ENCODE measurements at places on chromosomes 11 and 22.

GRCh38 chr11:2473361-2474058 lies 28.7 kb downstream of the KCNQ1 start:
- no peak overlapping the region for H3K27ac ChIP-seq
- no peak overlapping the region for H3K4me3 ChIP-seq
- H3K4me1 ChIP-seq, result no peaks in the 10 kb centered on the region

- no peak overlapping the region for H3K4me3 ChIP-seq
- DNase-seq, result no peak
- H3K27me3 ChIP-seq, result peaks cover 11% of the 10 kb centered on the region
Observed at GRCh38 chr11:134691295-134691873, 279.3 kb upstream of the B3GAT1 start.

DNA sequence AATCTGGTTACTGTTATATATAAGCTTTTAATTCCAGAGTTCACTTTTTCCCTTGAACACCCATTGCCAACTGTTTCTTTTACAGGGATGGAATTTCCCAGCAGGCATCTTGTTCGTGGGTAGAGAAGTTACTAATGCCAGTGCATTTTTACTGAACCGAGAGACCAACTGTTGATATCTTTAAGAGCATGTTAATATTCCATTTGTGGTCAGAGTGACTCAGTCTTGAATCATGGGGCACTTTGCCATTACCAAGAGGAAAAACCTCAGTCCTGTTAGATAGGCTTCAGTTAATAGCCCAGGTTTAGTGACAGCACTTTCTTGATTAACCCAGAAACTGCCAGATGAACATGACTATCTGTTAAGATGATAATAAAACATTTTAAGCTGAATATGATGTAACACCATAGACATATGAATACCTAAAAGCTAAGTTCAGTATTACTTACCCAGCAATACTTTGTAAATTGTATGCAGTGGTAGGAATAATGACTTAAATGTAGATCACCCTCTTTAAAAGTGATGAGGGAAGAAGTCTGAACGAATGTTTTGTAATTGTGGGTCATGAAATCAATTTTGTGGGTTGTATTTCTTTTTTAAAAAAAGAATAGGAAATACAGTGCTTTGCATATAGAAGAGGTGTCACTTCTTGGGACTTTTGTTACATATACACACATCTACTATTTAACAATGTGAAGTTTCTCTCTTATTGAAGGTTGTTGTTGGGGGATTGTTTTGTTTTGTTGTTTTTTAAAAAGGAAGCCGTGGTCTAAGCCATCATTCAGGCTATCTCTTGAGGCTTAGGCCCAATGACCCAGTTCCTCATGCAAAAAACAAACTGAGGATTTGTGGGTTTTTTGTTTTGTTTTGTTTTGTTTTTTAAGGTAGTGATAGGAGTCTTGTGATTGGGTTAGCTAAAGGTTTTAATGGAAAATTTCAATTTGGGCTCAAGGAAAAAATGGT lies 79.2 kb upstream of the GRIK4 start:
- no peaks in the 10 kb centered on the region for H3K27me3 ChIP-seq
- peak overlapping the region; percentile 50 for H3K4me3 ChIP-seq
- peak overlapping the region; percentile 96 for H3K27ac ChIP-seq

DNA sequence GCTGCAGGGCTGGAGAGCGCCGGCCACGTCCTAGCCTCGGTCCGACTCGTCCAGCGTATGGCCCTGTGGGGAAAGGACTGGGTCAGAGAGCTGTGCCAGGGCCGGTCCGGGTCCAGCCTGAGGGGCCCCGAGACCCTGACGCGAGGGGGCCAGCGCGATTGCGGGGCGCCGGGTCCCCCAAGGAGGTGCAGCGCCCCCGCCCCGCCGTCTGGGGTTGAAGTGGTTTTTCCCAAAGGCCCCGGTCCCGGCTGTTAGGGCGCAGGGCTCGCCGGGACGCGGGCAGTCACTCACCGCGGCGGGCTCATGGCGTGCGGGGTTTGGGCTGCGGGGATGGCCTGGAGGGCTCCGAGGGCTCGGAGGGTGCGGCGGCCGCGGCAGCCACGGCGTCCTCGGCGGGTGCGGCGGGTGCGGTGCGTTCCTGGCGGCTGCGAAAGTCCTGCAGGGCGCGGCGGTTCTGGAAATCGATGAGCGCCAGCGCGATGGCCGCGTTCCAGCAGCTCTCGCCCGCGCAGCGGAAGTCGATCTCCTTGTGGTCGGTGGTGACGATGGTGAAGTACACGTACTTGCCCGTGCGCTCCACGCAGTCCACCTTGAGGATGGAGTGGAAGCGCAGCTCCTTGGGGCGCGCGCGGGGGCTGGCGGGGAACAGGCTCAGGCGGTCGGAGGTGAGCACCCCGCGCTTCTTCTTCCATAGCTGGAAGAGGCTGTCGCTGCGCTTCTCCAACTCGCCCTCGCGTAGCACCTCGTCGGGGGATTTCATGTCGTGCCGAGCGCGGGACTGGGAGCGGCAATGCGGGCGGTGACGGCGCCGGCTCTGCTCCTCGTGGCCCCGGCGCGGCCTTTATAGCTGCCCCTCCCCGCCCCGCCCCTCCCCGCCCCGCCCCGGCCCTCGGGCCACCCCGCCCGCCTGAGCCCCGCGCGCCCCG lies at the start of gene PHLDA2:
Gene PHLDA2 (minus strand): TSS at position 816 of the 926 bp plus-strand sequence. CDS start 56 bp downstream, at position 760.
- peak within 1 kb of the TSS; percentile 96 for H3K27ac ChIP-seq
- peak within 1 kb of the TSS; percentile 92 for H3K4me3 ChIP-seq
- no peaks in the 10 kb centered on the region for H3K36me3 ChIP-seq
- peaks cover 56% of the 10 kb centered on the region for H3K4me1 ChIP-seq

DNA sequence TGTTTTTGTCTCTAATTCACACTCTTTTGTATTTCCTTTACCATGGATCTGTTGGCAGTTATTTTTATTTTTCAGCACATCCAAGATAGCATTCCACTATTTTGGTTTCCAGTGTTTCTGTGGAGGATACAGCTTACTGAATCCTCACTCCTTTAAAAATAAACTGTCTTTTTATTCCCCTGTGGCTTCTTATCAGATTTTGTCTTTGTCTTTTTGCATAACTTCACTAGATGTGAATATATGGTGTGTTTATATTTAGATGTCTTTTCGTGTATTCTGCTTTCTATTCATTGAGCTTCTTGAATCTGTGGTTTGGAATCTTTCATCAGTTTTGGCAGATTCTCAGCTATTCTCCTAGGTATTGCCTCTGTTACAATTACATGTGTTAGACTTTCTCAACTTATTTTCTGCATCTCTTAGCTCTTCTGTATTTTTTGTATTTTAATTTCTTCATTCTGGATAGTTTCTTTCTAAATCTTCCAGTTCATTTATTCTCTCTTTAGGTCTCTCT lies 7.4 kb upstream of the ATXN10 start:
- no peaks in the 10 kb centered on the region for H3K4me1 ChIP-seq
- peaks cover 7% of the 10 kb centered on the region for H3K27me3 ChIP-seq
- no peak overlapping the region for H3K4me3 ChIP-seq

DNA sequence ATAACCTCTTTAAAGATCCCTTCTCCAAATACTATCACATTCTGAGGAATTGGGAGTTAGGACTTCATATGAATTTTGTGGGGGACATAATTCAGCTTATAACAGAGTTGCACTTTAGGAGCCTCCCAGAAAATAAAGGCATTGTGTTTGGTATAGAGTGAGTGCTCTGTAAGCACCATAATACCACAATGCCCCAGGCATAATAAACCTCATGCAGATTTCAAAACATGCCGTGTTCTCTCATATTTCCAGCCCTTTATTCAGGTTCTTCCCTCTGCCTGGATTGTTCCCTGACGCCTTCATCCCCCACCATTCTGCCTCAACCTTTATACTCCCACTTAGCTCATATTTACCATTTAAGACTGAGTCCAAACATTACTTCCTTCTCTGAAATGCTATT lies 398.8 kb upstream of the FAT3 start:
- no peak for DNase-seq
- no peaks in the 10 kb centered on the region for H3K36me3 ChIP-seq
- peaks cover 3% of the 10 kb centered on the region for H3K27me3 ChIP-seq
- H3K27ac ChIP-seq, result no peak overlapping the region
- no peaks in the 10 kb centered on the region for H3K4me1 ChIP-seq

- no peak for DNase-seq
- peaks cover 2% of the 10 kb centered on the region for H3K36me3 ChIP-seq
- peaks cover 22% of the 10 kb centered on the region for H3K4me1 ChIP-seq
- H3K27ac ChIP-seq, result peak overlapping the region; percentile 17
- no peak overlapping the region for H3K4me3 ChIP-seq
Observed at GRCh38 chr11:48019217-48019584, 38.8 kb downstream of the PTPRJ start.

DNA sequence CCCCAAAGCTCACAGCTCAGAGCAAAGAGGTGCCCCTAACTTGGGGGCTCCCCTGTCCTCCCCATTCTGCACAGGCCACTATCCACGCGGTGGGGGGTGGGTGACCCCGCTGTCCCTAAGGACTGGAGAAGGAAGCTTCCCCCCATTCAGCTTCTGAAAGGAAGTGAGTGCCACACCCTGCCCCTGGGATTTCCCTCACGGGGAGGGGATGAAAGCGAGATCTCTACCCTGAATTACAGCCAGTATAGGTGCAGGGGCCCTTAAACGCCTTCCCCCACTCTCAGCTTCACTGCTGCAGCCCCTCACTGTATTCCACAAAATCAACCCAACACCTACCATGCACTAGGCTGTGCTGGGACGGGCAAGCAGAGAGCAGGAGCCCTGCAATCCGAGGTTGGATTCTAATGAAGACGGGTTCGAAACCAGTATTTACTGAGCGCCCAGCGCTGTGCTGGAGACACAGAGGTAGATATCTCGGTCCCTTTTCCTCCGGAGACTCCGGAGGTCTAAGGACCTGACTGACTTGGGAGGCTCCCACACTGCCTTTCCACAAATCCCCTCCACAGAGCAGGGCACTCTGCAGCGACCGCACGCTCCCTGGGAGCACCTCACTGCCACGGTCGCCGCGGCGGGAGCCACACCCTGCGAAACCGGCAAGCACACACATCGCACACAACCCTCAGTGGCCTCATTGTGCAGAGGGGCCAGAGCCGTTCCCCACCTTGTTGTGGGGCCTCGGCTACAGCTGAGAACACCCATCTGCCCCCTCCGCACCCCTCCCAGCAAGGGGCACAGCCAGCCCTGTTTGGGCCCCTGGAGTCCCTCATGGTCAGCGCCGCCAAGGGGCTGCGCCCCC lies 1.8 kb downstream of the AHNAK start:
- H3K27me3 ChIP-seq, result no peaks in the 10 kb centered on the region
- no peak for DNase-seq
- H3K4me1 ChIP-seq, result peaks cover 69% of the 10 kb centered on the region
- H3K36me3 ChIP-seq, result no peaks in the 10 kb centered on the region
- peak overlapping the region; percentile 94 for H3K27ac ChIP-seq

- H3K36me3 ChIP-seq, result no peaks in the 10 kb centered on the region
- DNase-seq, result no peak
- H3K4me3 ChIP-seq, result no peak overlapping the region
- no peaks in the 10 kb centered on the region for H3K27me3 ChIP-seq
- no peak overlapping the region for H3K27ac ChIP-seq
Observed at GRCh38 chr11:61700720-61701119, 20.5 kb downstream of the DAGLA start.

GRCh38 chr22:30705710-30706651 lies 11.3 kb downstream of the OSBP2 start:
- no peak for DNase-seq
- H3K27me3 ChIP-seq, result no peaks in the 10 kb centered on the region
- peaks cover 2% of the 10 kb centered on the region for H3K36me3 ChIP-seq
- no peak overlapping the region for H3K27ac ChIP-seq
- H3K4me3 ChIP-seq, result no peak overlapping the region

DNA sequence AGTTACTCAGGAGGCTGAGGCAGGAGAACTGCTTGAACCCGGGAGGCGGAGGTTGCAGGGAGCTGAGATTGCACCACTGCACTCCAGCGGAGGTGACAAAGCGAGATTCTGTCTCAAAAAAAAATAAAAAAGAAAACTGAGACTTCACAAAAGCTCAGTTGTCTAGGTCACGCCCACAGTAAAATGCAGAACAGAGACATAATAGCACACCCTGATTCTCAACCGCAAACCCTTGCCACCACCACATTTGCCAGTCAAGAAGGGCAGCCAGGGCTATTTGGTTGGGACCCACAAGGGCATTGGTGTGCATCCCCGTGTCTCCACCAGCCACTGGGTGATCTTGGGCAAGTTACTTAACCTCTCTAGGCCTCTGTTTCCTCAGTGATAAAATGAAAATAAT lies 25.4 kb downstream of the CREB3L1 start:
- peaks cover 22% of the 10 kb centered on the region for H3K36me3 ChIP-seq
- no peaks in the 10 kb centered on the region for H3K27me3 ChIP-seq
- DNase-seq, result no peak
- H3K4me1 ChIP-seq, result peaks cover 28% of the 10 kb centered on the region

GRCh38 chr22:35905894-35906293 lies 122.7 kb downstream of the RBFOX2 start:
- peaks cover 36% of the 10 kb centered on the region for H3K4me1 ChIP-seq
- no peaks in the 10 kb centered on the region for H3K27me3 ChIP-seq
- H3K27ac ChIP-seq, result no peak overlapping the region
- H3K36me3 ChIP-seq, result no peaks in the 10 kb centered on the region

DNA sequence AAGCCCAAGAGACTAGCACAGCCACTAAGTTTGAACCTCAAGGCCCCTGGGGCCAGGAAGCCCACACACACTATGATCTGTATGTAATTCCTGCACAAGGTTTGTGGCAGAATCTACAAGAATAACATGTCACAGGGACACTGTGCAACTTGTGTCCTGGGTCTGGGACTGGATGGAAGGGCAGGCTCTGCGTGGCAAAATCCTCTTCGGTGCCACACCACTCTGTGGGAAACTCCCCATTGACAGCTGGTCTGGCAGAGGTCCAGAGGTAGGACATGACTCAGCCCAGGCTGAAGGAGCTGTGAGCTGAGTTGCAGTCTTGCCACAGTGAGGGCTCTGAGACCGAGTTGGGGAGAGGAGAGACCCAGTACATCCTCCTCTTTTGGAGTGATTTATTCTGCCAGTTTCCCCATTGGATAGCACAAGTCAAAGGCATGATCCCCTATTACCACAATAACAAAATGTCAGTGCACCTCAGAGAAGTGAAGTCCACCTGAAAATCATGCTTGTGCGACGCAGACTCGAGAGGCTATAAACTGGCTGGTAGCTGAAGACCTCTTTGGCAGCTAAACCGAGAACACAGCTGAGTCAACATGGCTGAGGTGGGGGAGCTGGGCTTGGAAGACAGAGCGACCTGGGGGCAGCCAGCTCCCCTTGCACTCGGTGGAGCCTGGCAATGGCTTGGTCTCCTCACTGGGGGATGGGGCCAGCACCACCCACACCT lies 23.3 kb upstream of the SERPIND1 start:
- H3K36me3 ChIP-seq, result peaks cover 15% of the 10 kb centered on the region
- peak overlapping the region; percentile 48 for H3K4me3 ChIP-seq
- peak overlapping the region; percentile 95 for H3K27ac ChIP-seq
- peaks cover 35% of the 10 kb centered on the region for H3K4me1 ChIP-seq
- H3K27me3 ChIP-seq, result no peaks in the 10 kb centered on the region
- no peak for DNase-seq

GRCh38 chr11:57500926-57501325 lies 14.6 kb downstream of the SLC43A1 start:
- H3K27me3 ChIP-seq, result no peaks in the 10 kb centered on the region
- no peak overlapping the region for H3K4me3 ChIP-seq
- H3K4me1 ChIP-seq, result peaks cover 11% of the 10 kb centered on the region
- peaks cover under 1% of the 10 kb centered on the region for H3K36me3 ChIP-seq

Measured in chondrocyte (in vitro differentiated cells).